ENCODE measurements at places on chromosomes 1 and 21. TPM values are rescaled to one million over a fixed set of nuclear protein-coding genes. Genes with fewer than 3 reads are reported as not detected.

TPTE gene
- not detected for total RNA-seq

OR6K3 gene
- not detected for total RNA-seq

CELSR2 gene
- total RNA-seq, result 9.4 TPM

CRYBG2 gene
- total RNA-seq, result not detected

DNA sequence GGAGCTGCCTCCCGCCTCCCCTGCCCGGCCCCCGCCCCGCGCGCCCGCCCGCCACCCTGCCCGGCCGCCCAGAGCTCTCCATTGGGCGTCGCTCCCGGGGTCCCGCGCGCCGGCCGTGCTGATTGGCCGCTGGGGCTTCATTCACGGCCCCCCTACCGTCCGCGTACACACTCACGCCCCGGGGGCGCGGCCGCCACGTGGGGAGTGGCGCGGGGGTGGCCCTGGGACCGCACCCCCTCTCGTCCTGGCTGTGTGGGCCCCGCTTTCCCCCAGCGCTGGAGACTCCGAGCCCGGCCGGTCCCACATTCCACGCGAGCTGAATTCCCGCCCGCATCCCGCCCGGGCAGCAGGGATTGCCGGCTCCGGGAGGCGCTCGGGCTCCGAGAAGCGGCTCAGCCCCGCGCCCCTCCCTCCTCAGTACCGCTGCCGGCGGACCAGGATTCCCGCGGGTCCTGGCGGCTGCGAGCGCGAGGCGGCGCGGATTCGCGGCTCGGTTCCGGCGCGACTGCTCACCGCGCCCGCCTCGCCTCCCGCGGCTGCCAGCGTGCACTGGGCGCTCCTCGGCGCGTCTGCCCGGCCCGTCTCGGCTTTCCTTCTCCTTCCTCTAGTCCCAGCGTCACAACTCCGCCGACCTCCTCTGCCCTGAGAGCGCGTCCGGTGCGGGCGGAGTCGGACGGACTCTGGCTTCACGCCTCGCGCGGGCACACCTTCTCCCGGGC lies 450 bp upstream of the POU3F1 start:
- no peaks in the 10 kb centered on the region for H3K36me3 ChIP-seq
- peak; percentile 91 for DNase-seq
- peaks cover 38% of the 10 kb centered on the region for H3K27me3 ChIP-seq
- H3K4me3 ChIP-seq, result peak overlapping the region; percentile 82

DNA sequence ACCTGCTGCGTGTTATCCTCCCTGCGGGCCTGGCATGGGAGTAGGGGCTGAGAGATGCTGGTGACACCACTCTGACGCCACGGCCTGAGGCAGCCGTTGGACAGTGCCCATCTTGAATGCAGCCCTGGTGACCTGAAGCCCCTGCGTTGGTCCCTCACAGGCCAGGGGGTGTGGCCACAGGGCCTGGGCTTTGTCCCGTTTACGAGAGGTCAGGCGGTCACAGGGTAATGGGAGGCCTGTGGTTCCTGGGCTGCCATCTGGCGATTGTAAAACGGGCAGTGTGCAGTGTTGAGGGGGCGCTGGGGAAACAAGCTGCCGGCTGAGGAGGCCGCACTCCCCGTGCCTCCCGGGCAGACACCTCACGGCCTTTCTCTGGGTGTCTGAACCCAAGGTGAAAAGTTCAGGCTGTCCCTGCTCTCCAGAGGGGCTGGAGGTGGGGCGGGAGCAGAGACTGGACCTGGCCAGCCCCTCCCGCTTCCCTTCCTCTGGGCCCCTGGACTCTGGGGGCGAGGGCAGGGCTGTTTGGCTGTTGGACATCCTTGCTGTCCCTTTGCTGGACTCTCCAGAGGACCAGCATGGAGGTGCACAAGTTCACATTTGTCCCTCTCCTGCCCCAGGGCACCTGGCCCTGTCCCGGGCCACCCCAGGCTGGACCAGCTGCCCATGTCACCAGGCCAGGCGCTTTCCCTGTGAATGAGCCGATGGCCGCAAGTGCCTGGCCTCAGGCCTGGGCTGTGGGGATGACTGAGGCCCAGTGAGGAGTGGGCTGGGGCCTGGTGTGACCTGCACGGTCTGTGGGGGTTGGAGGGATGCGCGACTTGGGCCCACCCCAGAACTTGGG lies 42.4 kb downstream of the SKI start:
- no peaks in the 10 kb centered on the region for H3K27me3 ChIP-seq
- H3K27ac ChIP-seq, result no peak overlapping the region
- no peaks in the 10 kb centered on the region for H3K36me3 ChIP-seq

DNA sequence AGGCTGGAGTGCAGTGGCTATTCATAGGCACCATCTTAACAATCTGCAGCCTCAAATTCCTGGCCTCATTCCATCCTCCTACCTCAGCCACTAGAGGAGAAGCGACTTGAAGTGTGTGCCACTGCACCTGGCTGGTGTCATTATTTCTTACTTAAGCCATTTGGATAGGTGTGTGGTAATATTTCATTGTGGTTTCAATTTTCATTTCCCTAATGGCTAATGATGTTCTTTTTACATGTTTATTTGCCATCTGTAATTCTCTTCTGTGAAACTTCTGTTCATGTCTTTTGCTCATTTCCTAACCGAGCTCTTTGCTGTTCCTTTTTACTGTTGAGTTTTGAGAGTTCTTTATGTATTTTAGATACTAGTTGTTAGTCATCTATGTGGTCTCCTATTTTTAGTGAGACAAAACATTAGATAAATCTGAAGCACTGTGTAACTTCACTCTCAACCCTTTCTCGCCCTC lies 66.8 kb downstream of the SLC27A3 start:
- no peaks in the 10 kb centered on the region for H3K4me1 ChIP-seq
- no peak overlapping the region for H3K4me3 ChIP-seq
- H3K27me3 ChIP-seq, result no peaks in the 10 kb centered on the region
- no peaks in the 10 kb centered on the region for H3K36me3 ChIP-seq
- H3K27ac ChIP-seq, result no peak overlapping the region

DNA sequence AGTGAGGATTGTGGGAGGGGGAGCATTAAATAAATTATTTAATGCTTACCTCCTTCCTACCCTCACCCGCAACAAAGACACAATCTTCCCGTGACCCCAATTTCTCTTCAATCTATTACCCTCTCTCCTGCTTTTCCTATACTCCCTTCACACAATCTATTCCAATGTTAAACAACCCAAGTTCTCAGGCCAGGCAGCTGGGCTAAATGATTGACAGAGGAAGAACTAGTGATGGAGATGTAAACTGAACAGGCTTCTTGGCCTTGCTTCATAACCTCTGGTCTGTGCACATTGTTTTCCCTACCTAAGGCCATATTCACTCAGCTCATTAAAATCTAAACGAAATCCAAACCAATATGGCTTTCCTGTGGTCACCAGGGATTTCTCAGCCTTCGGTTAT lies 3.9 kb upstream of the RCC1 start:
- H3K4me1 ChIP-seq, result peaks cover 10% of the 10 kb centered on the region
- peaks cover 18% of the 10 kb centered on the region for H3K36me3 ChIP-seq
- no peaks in the 10 kb centered on the region for H3K27me3 ChIP-seq
- no peak overlapping the region for H3K27ac ChIP-seq
- no peak overlapping the region for H3K4me3 ChIP-seq

- peak overlapping the region; percentile 85 for H3K4me3 ChIP-seq
- no peak for DNase-seq
- peaks cover 12% of the 10 kb centered on the region for H3K4me1 ChIP-seq
- no peaks in the 10 kb centered on the region for H3K36me3 ChIP-seq
These were observed 771 bp downstream of the PACC1 start for GRCh38 chr1:212413902-212414327.

- no peaks in the 10 kb centered on the region for H3K36me3 ChIP-seq
- H3K27ac ChIP-seq, result no peak overlapping the region
- H3K4me3 ChIP-seq, result no peak overlapping the region
- no peak for DNase-seq
- peaks cover 16% of the 10 kb centered on the region for H3K27me3 ChIP-seq
These were observed 5.0 kb downstream of the GJB3 start for GRCh38 chr1:34785875-34786470.

GRCh38 chr1:82388679-82389078 lies 587.9 kb downstream of the ADGRL2 start:
- H3K27me3 ChIP-seq, result no peaks in the 10 kb centered on the region
- no peak for DNase-seq
- H3K27ac ChIP-seq, result no peak overlapping the region
- no peaks in the 10 kb centered on the region for H3K36me3 ChIP-seq
- no peak overlapping the region for H3K4me3 ChIP-seq

DNA sequence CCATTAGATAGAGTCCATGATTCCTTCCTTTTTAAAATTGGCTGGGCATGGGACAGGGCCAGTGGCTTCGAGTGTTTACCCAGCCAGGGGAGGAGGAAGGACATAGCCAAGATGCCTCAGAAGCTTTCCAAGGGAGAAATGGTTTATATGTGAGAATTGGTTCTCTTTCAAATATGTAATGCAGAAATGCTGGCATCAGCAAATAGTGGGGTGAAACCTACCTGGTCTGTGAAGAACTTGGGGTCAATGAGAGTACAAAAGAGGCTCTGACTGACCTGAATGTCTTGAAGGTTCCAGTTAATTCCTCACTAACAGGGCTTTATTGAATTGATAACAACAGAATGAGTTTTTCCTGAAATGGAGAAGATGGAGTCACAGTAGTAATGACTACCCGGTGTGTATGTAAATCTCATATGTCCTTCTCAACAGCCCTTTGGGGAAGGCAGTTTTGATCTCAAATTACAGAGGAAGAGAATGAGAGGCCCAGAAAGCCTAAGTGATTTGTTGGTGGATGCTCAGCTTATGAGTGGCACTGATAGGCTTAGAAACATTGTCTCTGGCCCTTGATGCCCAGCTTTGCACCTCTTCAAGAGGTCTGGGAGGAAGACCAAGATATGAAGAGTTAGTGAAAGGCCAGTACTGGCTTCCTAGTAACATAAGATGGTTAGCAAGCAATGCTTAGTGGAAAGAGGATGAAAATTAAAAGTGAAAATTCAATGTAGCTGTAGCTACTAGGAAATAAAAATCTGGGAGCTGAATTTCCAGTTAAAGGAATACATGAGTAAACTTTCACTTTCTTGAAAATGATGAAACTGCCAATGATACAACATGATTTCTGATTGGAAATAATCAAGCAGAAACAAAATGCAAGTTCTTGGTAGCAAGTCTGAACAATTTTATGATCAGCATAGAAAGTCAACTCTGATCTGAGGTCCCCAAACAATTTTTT lies 2.7 kb downstream of the ATF3 start:
- H3K4me3 ChIP-seq, result no peak overlapping the region
- peaks cover 14% of the 10 kb centered on the region for H3K36me3 ChIP-seq
- H3K4me1 ChIP-seq, result peaks cover 74% of the 10 kb centered on the region
- no peak for DNase-seq

- no peak for DNase-seq
- H3K27me3 ChIP-seq, result no peaks in the 10 kb centered on the region
- H3K4me3 ChIP-seq, result no peak overlapping the region
These were observed 7.8 kb upstream of the CYB5R1 start for GRCh38 chr1:202974856-202975255.
